ENCODE measurements at places on chromosomes 4 and X. TPM values are rescaled to one million over a fixed set of nuclear protein-coding genes. Genes with fewer than 3 reads are reported as not detected.

GRCh38 chr4:177798161-177798560, 355.9 kb upstream of the AGA start:
- no peaks in the 10 kb centered on the region for H3K4me1 ChIP-seq
- H3K4me3 ChIP-seq = no peak overlapping the region
- H3K36me3 ChIP-seq = no peaks in the 10 kb centered on the region
- H3K27ac ChIP-seq = no peak overlapping the region

- H3K4me3 ChIP-seq = no peak overlapping the region
- DNase-seq = no peak
- peaks cover 5% of the 10 kb centered on the region for H3K4me1 ChIP-seq
- peaks cover 52% of the 10 kb centered on the region for H3K27me3 ChIP-seq
- peaks cover 6% of the 10 kb centered on the region for H3K36me3 ChIP-seq
These were observed 2.4 kb upstream of the CRMP1 start for GRCh38 chr4:5895287-5895686.

DNA sequence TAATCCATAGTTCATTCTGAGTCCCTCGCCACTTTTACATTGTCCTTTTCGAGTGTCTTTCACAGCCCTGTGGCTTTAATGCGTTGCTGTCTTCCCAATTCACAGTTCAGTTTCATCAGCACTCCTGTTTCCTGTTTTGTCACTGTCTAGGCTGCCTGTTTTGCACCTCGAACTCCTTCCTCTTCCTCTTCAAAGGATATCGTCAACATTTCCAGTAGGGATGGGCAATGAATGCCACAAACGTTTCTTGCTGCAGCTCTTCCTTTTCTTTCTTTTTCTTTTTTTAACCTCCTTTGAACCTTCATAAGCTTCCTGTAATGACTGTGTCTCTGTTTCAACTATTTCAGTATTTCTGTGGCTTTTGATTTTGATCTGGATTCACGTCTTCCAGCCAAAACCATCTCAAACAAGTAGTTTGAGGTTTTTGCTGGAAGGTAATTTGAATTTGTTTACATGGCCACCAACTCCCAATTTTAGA, 105.4 kb downstream of the ANXA3 start:
- peak; percentile 24 for DNase-seq
- H3K27me3 ChIP-seq = peaks cover 4% of the 10 kb centered on the region
- peak overlapping the region; percentile 53 for H3K4me3 ChIP-seq
- no peaks in the 10 kb centered on the region for H3K36me3 ChIP-seq
- H3K4me1 ChIP-seq = peaks cover 42% of the 10 kb centered on the region
- peak overlapping the region; percentile 78 for H3K27ac ChIP-seq

The TAF9B gene
- total RNA-seq = 18.8 TPM

The IL1RAPL2 gene
- not detected for total RNA-seq

GRCh38 chrX:124098089-124098488, 136.6 kb downstream of the STAG2 start:
- DNase-seq = no peak
- no peak overlapping the region for H3K4me3 ChIP-seq
- H3K36me3 ChIP-seq = peaks cover 39% of the 10 kb centered on the region
- no peaks in the 10 kb centered on the region for H3K4me1 ChIP-seq
- H3K27ac ChIP-seq = no peak overlapping the region
